Liver (tissue), 10 donors: ENCODE measurements at places on chromosomes 5 and 9.

DNA sequence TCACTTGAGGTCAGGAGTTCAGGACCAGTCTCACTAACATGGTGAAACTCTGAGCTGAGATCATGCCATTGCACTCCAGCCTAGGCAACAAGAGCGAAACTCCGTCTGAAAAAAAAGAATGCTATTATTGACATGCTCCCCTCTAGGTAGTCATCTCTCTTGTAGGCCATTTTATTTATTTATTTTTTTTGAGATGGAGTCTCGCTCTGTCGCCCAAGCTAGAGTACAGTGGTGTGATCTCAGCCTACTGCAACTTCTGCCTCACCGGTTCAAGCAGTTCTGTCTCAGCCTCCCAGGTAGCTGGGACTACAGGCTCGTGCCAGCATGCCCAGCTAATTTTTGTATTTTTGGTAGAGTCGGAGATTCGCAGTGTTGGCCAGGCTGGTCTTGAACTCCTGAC is 20.6 kb upstream of the NIM1K start:
- no peak for DNase-seq

DNA sequence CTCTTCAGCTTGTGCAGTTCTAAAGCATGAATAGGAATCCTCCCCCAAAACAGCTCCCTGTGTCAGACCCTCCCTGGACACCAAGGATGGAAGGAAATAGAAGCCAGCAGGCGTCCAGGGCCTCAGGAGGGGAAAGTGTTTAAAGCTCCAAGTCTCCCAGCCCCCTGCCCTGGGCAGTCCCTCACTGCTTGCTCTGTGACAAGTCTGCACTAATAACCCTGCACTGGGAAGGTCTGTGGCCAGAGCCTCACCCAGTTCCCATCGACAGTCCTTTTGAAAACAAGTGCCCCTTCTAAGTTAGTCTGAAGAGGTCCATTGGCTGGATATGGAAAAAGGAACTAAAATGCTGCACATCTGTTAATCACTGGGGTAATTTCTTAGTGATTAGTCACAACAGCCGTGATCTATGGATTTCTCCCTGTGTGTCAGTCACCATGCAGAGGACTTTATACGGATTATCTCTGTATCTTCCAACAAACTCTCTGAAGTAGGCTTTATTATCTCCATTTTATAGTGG is 195.3 kb downstream of the FBXL7 start:
- DNase-seq, result no peak

DNA sequence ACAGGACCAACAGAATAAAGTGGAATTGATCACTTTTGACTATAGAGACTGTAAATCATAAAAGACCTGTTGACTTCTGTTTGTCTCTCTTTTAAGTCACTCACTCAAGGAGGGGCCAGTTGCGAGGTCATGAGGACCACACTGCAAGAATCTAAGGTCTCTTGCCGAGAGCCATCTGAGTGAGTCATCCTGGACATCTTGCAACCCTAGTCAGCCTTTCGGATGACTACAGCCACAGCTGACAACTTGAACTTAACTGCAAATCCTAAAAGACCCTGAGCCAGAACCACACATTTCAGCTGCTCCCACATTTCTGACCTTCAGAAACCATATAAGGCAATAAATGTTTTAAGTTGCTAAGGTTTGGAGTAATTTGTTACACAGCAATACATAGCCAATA is 129.7 kb upstream of the RAD23B start:
- no peak for DNase-seq

- no peak for DNase-seq
Measured at GRCh38 chr9:90423661-90424193, 218.9 kb downstream of the DIRAS2 start.

DNA sequence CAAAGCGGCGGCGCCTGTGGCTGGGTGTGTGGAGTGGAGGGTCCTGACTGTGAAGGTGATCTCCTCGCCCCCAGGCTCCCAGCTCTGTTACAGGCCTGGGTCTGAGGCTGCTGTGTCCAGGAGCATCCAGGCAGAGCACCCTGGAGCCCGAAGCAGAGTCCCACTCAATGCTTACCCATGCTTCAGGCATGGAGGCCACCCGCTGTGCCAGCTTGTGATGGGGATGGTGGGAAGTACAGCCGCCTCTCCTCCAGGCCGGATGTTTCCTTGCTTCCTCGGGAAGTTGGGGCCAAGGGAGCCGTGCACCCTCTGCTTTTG is 255.9 kb upstream of the IRX1 start:
- no peak for DNase-seq

- DNase-seq, result no peak
Measured at GRCh38 chr5:149040421-149040820, 22.4 kb downstream of the SH3TC2 start.

DNA sequence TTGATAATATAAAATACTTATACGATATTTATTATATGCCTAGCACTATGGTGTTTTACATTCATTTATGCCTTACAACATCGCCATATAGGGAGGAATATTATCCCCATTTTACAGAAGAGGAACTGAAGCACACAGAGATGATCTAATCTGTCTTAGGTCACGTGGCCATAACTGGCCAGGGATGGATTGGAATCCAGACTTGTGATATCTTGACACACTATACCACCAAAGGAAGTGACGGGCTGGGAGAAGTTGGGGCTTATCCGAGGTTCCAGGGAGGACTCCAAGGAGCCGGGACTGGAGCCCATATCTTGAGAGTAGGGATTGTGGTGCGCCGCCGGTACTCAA is 129.8 kb downstream of the TMEM174 start:
- DNase-seq, result no peak

DNA sequence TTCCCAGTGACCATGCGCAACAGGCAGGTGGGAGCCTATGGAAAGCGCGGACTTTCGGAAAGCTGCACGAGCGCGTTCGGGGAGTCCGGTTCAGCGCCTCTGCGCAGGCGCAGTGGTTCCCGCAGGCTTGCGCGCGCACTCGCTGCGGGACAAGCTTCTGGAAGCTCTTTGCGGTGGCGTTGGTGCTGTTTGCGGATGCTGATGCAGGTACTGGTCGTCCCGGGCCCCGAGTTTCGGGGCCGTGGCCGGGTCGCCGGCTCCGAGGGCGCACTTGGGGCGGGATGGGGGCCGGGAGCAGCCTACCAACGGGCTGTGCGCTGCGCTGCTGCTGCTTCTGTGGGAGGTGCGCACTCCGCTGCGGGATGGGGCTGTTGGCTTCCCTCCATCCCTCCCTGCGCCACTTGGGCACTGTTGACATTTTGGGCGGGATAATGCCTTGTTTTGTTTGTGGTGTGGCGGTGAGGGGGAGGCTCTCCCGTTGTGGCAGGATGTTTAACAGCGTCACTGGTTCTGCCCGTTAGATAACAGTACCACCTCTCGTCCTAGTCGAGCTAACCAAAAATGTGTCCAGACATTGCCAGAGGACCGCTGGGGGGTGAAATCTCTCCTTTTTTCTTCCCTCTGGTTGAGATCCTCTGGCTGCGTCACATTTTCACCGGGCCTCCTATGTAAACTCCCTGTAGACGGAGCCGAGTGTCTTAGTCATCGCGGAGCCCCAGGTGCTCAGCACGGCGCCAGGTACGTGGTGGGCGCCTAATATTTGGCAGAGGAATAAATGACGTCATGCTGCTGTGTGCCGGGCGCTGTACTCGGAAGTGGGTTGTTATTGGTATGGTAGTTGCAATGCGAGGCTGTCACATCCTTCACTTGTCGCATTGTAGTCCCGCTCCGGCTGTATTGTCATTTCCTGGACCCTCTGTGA is at the start of gene ZNF483:
Gene ZNF483, plus strand, starts transcription at position 124 of the 922 bp plus-strand sequence. CDS start 2,217 bp downstream, outside the sequence.
- DNase-seq, result peak; percentile 70

DNA sequence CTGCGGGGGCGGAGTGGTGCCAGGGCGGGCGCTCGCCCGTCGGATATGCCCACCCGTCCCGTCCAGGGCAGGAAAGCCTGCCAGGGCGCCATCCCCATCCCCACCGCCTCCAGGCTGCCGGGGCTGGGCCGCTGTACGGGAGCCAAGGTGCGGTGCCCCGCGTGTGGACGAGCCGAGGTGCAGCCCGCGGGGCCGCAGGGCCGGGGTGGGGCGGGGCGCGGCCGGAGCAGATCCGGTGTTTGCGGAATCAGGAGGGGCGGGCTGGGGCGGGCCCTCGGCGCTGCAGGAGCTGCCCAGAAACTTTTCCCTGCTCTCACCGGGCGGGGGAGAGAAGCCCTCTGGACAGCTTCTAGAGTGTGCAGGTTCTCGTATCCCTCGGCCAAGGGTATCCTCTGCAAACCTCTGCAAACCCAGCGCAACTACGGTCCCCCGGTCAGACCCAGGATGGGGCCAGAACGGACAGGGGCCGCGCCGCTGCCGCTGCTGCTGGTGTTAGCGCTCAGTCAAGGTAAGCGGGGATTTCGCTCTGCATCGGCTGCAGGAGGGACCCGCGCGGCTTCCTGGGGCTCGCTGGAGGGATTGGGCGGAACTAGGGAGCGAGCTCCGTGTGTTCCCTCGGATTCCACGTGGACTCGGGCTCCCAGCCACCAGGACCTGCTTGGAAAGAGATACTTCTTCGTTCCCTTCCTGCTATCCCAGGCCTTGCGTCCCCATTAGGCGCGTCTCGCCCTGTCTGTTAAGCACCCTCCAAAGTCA is at the start of gene ITGA2:
Gene ITGA2, plus strand, starts transcription at position 328 of the 756 bp plus-strand sequence. Its CDS starts 117 bp downstream, at position 445.
- peak; percentile 37 for DNase-seq

DNA sequence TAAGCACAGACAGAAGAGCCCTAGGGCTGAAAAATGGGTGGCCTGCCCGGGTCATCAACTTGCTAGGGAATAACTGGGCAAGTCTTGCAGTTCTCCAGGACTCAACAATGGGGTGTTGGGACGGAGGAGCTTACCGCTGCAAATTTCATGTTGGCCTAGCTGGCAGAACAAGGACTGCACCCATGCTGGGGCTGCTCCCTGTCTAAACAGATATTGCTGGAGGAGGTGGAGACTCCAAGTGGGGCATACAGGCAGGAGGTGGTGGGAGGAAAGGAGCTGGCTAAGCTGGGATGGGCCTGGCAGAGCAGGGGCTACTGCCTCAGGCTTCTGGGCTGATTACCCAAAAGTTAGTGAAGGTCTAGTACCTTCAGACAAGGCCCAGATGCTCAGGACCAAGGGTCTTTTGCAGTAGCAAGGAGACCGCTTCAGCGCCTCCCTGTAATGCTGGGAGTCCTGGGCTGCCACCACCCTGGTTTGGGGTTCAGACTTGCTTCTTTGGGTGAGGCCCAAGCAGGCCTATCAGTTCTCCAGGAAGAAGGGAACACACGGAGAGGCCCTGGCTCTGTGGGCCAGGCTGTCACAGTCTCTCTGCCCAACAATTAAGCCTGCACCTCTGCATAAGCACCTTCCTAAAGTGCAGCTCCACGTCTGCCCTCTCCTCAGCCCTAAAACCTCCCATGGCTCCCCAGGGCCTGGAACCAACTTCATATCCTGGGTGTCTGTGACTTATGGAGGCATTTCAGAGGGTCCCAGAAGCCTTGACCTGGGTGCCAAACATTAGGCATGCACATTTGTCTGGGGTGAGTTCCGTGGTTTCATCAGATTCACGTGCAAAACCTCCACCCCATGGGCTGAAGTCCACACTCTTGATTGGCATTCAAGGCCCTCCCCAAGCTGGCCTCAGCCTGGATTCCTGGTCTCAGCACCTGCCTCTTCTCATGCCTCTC is 24.2 kb upstream of the KIF12 start:
- no peak for DNase-seq

- no peak for DNase-seq
Measured at GRCh38 chr5:97026721-97027120, 90.8 kb downstream of the LNPEP start.

- DNase-seq, result no peak
Measured at GRCh38 chr5:1950708-1951103, 68.0 kb upstream of the IRX4 start.

GRCh38 chr5:62596096-62596495 is 17.5 kb downstream of the LRRC70 start:
- no peak for DNase-seq

DNA sequence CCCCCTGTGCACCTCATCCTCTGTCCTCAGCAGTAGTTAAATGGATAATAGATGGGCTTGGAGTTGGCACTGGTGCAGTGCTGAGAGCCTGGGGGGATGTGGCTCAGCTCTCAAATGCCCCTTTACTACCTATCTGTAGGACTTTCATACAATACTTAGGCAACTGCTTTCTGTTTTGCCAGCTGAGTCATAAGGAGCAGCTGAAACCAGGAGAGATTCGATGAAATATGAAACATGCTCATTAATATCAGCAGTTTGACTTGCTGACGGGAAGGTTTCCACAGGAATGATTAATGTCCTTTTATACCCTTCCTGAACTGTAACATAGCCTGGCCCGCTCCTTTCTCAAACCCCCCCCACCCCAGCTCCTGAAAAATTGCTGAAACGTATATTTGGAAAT is 142.6 kb downstream of the SAXO1 start:
- DNase-seq, result no peak

- no peak for DNase-seq
Measured at GRCh38 chr5:111673891-111674626, 82.9 kb downstream of the NREP start.

DNA sequence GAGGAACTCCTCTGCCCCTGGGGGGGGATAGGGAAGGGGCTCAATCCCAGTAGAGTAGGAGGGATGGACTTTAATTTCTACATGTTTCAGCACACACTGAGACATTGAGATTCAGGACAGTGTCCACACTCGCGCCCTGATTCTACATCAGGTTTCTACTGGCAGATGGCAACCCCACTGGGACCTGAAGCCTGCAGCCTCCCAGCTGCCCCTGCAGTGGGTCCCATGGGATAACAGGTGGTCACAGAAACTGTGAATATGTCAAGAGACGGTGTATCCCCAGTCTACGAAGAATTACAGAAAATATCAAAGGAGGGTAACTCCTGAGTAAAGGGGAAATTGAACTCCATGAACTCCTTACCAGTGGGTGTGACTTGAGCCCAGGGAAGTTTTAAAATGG is 2.4 kb upstream of the TERT start:
- DNase-seq, result no peak

DNA sequence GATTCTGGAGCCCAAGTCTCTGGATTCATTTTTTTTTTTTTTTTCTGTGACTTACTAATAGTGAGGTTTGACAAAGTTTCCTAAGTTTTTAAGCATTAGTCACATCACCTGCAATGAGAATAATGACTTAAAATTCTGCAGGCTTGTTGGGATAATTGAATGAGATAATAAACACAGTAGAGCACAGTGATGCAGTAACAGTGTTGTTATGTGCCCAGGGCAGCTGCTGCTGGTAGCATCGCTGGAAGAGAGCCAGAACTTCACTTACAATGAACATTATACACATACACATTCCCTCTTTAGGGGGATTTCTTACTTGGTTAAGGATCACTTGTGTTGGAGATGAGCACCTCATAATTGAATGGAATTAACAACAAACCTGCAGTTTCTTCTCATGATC is 78.9 kb downstream of the ALDH7A1 start:
- DNase-seq, result no peak

- DNase-seq, result no peak
Measured at GRCh38 chr5:172872997-172873491, 39.0 kb downstream of the ERGIC1 start.

- DNase-seq, result no peak
Measured at GRCh38 chr5:65927503-65928321, 1.3 kb downstream of the ERBIN start.

GRCh38 chr5:128681096-128681495 is 143.1 kb upstream of the FBN2 start:
- no peak for DNase-seq

DNA sequence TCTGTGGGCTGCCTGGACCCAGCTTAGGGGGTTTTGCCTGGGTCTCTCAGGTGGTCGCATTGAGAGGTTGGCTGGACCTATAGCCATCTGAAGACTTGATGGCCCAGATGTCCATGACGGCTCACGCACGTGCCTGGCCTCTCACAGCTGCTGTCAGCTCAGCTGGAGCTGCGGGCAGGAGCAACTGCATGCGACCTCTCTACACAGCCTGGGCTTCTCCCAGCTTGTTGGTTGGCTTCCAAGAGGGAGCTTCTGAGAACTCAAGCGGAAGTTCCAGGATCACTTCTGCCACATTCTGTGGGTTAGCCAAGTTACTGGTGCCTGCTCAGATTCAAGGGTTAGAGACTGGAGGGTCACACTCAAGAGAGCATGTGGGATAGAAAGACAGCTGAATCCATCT is 99.2 kb downstream of the DAPK1 start:
- DNase-seq, result no peak
